Activated T-helper 1 cell treated with Interleukin-2 at 50 U/mL for 16 hours (primary cell): ENCODE measurements at places on chromosomes 5 and 9.
A peak's percentile ranks its signal among the peaks of the same experiment; 100 is the strongest.

- no peak for DNase-seq
Measured at GRCh38 chr5:72205431-72206009, 98.2 kb downstream of the MAP1B start.

DNA sequence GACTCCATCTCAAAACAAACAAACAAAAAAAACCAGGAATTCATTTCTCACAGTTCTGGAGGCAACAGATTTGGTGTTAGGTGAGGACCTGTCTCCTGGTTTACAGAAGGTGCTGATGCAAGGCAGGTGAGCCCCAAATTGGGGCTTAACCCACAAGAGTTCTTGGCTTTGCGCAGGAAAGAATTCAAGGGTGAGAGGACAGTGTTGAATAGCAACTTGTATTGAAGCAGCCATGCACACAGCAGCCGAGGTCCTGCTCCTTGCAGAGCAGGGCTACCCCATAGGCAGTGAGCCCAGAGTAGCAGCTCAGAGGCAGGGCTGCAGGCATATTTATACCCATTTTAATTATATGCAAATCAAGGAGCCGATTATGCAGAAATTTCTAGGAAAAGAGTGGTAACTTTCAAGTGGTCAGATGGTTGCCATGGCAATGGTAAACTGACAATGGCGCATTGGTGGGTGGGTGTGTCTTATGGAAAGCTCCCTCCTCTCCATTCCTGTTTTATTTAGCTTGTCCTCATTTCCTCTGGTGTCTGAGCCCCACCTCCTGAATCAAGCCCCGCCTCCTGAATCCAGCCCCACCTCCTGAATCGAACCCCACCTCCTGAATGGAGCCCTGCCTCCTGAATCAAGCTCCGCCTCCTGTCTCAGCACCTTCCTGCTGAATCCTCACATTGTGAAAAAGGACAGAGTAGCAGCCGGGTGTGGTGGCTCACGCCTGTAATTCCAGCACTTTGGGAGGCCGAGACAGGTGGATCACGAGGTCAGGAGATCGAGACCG lies 34.5 kb upstream of the COL5A1 start:
- no peak for DNase-seq

- no peak for DNase-seq
Measured at GRCh38 chr9:84821431-84821830, 151.9 kb downstream of the NTRK2 start.

- no peak for DNase-seq
Measured at GRCh38 chr5:170903075-170903474, 41.3 kb downstream of the RANBP17 start.

GRCh38 chr5:56175021-56175420 lies 58.1 kb downstream of the ANKRD55 start:
- DNase-seq = no peak

GRCh38 chr5:81629986-81630385 lies 120.9 kb downstream of the SSBP2 start:
- no peak for DNase-seq

DNA sequence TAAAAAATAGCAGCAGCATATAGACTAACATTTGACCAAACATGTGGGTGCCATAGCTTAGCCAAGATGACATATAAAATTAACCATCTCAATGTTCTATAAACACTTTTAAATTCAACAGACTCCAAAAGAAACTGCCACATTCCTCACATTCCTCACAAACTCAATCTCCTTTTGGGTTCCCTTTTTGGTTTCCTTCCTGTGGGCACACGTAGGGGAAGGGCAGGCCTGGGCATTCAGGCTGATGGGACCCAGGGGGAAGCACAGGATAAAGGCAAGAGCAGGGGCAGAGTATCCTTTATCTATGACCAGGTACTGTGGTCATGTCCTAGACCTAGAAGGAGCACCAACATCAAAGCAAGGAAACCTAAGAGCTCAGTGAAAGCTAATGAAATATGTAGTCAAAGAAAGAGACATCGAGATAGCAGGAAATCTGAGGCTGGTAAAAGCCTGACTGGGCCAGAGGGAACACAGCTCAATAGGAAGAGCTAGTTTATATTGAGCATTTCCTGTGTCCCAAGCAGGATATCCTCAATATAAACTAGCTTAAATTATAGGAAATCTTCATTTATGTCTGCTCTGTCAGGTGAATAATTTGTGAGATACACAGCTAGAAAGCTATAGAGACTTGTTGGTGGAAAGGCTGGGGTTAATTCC lies 13.6 kb upstream of the ERAP1 start:
- DNase-seq = no peak

- no peak for DNase-seq
Measured at GRCh38 chr9:133059623-133060022, 2.2 kb upstream of the CEL start.

DNA sequence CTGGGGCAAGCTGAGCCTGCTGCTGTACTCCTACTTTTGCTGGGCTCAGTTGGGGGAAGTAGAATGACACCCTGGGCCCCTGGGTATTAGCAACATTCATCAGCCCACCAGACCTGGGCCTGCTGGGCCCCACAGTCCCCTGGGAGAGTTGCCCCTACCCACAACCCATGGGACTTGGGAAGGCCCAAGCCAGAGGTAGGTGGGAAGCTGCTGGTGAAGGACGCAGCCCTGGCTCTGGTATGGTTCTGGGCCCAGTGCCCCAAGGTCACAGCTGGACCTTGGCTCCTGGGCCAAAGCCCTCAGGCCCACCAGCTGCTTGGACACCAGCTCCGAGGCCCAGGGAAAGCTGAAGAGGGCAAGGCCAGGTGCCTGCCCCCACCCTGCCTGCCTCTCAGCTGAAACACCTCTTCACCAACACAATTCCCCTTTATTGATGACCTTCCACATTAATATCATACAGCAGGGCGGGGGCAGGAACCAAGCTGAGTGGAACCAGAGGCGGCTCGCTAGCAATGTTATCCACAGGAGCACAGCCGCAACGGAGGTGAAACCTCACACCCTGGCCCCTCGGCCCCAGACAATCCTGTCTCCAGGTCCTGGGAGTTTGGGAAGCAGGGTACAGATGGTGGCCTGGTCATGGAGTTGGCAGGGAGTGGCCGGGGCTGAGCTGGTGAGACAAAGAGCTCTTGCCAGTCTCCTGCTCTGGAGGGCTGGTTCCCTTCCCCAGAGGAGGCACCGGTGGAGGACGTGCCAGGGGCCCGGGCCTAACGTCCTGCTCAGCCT lies 13.7 kb downstream of the DOLPP1 start:
- DNase-seq = no peak

GRCh38 chr5:122036326-122036725 lies 41.7 kb downstream of the LOX start:
- DNase-seq = no peak

GRCh38 chr5:165076686-165077085 lies 1571.3 kb downstream of the MAT2B start:
- DNase-seq = no peak

- peak; percentile 35 for DNase-seq
Measured at GRCh38 chr9:92947268-92948037, at the start of gene FGD3. Gene FGD3, plus strand, starts transcription at chr9:92947523. Its CDS starts 28,734 bp downstream, at chr9:92976257.

DNA sequence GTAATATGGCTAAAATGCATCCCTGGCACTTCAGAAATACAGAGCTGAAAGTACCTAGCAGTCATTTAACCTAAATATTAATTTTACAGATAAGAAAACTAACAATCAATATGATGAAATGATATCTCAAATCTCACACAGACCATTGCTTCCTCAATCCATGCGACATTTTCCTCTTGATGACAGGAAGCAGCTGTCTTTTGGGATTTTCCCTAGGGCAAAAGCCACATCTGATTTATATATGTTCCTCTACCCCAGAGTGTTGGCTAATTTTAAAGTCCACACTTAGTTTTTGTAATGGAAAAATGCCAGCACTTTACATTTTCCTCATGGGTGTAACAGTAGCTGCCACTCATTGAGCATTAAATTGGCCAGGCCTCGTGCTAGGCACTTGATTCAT lies 47.7 kb upstream of the ITGA1 start:
- DNase-seq = no peak

- DNase-seq = no peak
Measured at GRCh38 chr9:127336086-127336485, 60.9 kb upstream of the SLC2A8 start.

DNA sequence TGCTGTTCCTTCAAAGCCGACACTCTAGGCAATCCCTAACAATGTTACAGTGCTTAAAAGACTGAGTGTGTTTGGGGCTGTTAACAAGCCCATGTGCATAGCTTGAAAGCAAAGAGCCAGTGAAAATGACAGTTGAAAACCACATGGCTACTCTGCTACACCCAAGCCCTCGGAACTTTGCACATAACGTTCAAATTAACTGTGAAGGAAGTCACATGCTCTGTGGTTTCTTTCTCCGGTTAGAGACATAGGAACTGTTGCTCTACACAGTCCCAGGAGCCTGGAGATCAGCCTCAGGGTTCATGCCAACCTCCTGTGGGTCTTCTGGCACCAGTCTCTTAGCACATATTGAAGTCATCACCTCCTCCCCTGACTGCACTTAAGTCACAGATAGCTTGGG lies 51.1 kb downstream of the C9orf152 start:
- DNase-seq = no peak

DNA sequence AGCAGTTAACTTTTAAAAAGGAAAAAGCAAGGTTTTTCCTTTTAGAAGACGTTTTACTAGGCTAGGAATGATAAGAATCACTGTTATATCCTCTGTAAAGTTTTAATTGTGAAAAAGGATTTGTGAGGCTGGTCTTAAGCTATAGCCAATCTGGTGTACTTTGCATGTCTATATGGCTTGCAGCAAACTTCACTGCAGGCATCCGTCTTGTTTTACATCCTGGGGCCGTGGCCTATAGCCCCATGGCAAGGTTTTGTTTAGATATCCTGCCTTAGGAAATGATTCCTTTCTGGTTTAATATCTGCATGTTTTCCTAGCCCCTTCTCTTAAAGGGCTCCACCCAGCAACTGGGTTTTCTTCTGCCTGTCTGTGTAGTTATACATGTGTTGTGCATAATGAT lies 272.8 kb downstream of the ICE1 start:
- no peak for DNase-seq

GRCh38 chr5:16568875-16569580 lies 47.8 kb downstream of the RETREG1 start:
- no peak for DNase-seq

DNA sequence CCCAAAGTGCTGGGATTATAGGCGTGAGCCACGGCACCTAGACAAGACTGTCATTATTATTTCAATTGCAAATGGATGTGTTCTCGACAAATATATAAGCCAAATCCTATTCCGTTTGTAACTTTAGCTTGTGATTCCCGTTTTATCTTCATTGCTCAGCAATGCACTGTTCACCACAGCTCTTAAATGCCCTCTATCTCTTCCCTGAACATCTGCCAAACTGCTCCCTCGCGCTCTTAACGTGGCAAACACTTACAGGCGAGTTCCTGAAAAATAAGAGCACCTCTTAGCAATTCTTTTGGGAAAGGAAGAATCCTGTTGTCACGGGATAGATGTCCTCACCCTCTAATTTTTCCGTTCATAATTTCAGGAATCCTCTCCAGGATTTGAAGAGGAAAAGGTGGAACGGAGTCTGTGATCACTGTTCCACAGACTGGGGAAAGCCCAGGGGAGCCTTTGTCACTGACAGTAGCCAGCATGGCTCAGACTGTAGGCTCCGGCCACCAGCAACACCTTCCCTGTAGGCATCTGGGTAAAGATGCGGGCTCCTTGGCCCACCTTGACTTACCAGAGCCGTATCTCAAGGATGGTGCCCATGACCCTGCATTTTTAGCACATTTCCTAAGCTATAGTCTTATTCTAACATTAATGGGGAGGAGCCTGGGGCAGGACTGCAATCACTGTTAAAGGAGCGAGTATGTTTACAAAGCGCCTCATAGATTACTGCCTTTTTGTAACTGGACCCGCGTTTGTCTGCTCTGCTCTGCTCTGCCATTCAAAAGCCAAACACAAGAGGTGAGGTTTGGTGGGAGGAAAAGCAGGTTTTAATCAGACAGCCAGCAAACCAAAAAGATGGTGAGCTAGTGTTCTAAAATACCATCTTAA lies 20.2 kb upstream of the GNPDA1 start:
- no peak for DNase-seq

GRCh38 chr5:144210655-144211054 lies 40.0 kb downstream of the KCTD16 start:
- no peak for DNase-seq

GRCh38 chr9:117796681-117797080 lies 92.5 kb downstream of the TLR4 start:
- no peak for DNase-seq

DNA sequence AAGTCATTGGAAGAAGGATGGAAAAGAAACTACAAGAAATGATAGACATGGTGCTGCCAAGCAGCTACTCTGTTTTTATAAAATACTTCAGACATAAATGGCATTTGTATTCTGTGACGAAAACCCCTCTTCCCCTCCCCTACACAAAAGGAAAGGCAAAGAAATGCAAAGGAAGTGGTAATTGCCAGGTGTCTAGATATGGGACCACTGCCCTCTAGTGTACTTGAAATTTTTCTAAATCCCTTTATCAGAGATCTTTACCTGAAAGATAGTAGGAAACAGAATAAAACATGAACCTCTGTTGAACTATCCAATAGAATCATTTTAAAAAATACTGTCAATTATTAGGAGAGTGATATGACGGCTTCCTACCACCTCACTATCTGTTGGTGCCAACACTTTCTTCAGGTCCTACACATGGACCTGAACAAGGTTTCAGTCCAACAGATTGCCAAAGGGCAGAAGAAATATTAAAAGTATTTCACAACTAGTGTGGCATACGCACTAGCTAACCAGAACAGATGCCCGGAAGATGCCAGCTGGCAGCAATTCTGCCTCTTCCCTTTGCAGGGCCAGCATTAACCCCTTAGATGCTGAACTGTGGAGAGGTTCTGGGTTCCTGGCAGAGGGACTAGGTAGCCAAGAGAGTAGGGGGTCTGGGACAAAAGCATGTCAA lies 104.1 kb downstream of the TSSK1B start:
- DNase-seq = no peak

GRCh38 chr9:116156621-116157314 lies 3.2 kb downstream of the PAPPA start:
- DNase-seq = no peak

DNA sequence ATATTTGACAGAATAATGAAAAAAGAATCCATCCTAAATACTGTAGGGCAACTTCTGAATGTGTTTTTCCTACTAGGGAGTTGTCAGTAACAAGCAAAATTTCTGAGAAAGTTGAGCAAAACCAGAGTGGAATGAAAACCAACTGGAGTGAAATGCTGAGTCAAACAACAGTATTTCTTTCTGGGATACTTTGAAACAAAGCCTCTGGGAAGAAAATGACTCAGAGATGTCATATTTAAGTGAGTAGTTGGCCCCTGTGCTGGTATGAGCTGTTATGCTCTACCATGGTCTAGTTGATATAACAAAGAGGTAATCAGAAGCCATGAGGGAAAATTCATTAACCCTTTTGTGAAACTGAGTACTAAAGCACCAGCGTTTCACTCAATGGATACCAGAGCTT lies 372.1 kb upstream of the C9orf72 start:
- DNase-seq = no peak
